ENCODE measurements at places on chromosomes 6 and 20. TPM values are rescaled to one million over a fixed set of nuclear protein-coding genes. Genes with fewer than 3 reads are reported as not detected.
A peak's percentile ranks its signal among the peaks of the same experiment; 100 is the strongest.

GRCh38 chr20:57941604-57942381 is 232.0 kb upstream of the PMEPA1 start:
- no peak for DNase-seq

The PLAGL1 gene
- 47.5 TPM for total RNA-seq

DNA sequence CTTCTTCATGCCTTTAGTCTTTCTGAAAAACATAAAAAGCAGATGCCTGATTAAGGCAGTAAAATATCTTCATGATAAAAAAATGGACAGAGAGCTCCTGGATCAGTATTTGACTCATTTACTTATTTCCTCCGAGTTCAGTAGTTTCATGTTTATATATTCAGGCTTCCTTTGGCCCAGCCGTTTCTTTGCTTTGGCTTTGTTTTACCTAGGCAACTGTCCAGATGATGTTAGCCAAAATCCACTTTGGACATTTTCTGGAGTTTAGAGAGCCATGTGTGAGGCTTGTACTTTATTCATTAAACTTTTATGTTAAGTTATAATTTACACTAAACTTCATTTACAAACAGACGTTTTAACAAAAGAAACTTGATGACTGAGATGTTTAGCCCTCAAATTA is 307.1 kb upstream of the RSPO3 start:
- DNase-seq: no peak

GRCh38 chr6:168938546-168938945 is 315.1 kb downstream of the THBS2 start:
- DNase-seq: no peak

GRCh38 chr6:130018744-130019325 is 454 bp downstream of the L3MBTL3 start:
- DNase-seq: no peak

DNA sequence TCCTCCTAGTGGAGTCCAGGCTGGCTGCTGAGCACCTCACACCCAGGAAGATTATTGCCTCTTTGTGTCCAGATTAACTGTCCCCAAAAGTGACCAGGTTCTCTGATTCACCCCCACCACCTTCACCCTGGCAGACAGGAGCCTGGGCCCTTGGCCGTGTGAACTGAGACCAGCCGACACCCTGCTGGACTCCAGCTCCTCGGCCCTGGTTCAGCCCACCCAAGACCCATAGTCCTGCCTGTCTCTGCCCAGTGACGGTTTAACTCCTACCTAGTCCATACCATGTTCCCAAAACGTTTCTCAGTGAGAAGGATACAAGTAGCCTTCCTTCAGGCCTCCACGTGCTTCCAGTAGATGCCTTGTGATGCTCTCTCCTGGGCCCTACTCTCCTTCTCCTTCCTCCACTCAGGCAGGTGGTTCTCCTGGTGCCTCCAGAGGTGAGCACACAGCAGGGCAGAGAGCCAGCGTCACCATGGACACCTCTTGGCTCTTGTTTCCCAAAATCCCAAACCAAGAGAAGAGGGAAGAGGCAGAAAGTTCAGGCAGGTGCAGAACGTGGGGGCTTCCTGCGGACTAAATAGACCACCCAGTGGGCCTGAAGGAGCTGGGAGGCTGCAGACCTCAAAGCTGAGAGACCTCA is 134.4 kb upstream of the CST7 start:
- DNase-seq: no peak

The HLA-DPB1 gene
- total RNA-seq: 248 TPM

The GLP1R gene
- total RNA-seq: not detected

- DNase-seq: no peak
Observed at GRCh38 chr20:24384865-24385264, 84.6 kb upstream of the SYNDIG1 start.

- DNase-seq: no peak
Observed at GRCh38 chr20:43835944-43836508, 78.6 kb upstream of the TOX2 start.

DNA sequence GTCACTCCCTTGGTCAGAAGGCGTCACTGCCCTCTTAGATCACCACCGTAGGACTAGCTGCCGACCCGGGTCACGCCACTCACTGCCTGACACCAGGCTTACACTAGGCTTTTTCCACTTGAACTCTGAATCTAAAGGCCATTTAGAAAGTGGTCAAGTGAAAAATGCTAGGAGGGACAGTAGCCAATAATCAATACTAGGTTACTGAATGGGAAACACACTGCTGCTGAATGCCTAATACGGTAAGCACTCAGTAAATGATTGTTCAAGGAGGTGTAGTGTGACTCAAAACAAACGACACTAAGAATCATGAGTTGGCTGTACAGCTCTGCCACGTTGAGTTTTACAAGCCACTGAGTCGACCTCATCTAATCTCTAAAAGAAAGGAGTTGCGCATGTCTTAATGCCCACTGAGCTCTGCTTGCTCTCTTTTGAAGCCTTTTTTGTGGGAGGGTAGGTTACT is 760 bp upstream of the IBTK start:
- no peak for DNase-seq

DNA sequence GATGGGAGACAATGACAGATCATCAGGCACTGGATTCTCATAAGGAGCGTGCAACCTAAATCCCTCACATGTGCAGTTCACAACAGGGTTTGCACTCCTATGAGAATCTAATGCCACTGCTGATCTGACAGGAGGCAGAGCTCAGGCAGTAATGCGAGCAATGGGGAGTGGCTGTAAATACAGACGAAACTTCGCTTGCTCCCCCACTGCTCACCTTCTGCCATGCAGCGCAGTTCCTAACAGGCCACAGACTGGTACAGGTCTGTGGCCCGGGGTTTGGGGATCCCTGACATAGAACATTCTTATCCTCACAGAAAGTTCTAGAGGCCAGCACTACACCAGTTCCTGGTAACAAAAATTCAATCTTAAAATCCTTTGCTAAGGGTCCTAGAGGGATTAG is 23.2 kb downstream of the RRAGD start:
- DNase-seq: no peak

DNA sequence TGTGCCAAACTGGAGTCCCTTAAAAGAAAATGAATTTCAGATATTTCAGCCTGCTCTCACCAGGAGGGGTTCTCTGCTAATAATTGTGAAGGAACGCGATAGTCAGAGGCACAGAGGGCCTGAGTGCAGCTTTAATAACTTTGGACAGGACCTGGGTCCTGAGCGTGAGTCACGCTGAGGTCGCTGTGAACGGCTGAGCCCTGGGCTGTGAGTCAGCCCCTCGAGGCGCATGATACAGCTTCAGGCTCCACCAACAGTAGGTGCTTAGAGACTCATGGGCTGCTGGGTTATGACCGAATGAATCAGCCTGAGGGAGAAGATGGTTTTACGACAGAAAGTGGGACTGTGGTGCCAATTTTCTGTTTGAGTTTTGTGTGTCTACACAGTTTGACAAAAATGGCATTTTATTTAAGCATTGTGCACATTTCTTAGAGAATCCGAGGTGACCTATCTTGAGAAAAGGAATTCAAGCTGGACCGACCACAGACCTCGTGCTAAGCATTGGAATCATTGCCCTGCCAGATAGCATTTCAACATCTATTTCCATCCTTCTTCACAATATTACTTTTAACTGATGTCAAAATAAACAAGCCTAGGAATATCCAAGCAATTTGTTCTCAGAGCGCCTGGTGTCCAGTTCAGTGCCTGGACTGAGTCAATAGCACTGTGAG is 183.0 kb downstream of the THBS2 start:
- no peak for DNase-seq

- DNase-seq: no peak
Observed at GRCh38 chr20:14712302-14712739, 374.9 kb upstream of the FLRT3 start.

DNA sequence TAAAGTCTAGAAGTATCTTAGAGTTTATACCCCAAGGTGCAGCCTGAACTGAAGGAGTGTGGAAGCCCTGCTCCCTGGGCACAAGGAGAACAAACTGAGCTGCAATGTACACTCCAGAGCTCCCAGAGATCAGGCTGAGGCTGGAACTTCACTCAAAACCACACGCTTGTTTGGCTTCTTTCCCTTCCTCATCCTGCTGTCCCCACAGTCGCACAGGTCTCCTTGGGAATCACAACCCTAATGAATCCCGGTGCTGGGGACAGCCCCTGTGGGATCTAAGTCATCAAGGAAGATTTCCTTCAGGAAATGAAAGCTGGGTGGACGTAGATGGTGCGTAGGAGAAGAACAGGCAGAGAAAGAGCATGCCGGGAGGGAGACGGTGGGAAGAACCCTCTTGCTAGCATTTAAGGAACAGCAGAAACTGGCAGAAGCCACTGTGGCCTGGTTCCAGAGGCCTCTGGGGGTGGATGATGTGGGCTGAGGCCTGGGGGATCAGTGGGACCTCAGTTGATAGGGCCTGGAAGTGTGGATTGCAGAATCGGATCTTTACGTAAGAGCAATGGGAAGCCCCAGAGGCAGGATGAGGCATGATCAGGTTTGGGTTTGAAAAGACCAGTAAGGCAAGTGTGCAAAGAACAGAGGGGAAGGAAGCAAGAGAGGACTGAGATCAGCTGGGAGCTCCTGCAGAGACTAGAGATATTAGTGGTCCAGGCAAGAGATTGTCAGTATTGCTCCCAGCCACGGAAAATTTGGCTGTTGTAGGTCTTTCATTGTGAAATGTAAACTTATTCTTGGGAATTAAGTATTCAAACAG is 21.4 kb downstream of the CYP24A1 start:
- DNase-seq: no peak

GRCh38 chr6:10175362-10175761 is 239.5 kb downstream of the TFAP2A start:
- DNase-seq: no peak

DNA sequence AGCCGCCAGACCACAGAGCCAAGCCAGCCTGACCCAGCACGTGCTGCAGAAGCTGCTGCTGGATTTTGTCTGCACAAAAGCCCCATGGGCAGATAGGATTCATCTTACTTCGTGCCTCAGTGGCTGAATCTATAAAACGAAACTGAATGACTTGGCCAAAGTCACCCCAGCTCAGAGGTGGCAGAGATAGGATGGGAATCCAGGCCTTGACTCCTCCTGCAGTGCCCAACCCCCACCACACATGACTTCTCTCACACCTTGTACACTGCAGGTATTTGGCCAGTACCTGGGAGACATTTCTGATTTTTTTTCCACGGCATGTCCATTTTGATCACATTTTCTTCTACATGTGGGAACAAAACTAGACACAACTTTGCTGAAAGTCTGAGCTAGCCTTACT is 182.1 kb downstream of the ANKRD60 start:
- no peak for DNase-seq

DNA sequence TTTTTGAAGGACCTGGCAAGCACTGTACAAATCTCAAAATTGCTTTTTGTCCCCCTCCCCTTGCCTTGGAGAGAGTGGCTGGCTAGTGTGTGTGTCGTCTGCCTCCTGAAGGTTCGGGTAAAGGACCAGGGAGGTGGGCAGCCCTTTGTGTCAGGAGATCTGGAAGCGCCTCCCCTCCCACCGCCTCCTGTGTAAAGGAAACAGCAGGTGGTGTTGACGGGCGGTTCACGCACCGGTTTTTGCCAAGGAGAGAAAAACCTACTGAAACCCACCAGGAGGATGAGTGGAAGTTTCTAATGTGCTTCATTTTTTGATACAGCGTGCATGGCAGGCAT is 1.2 kb downstream of the ENTPD6 start:
- no peak for DNase-seq

DNA sequence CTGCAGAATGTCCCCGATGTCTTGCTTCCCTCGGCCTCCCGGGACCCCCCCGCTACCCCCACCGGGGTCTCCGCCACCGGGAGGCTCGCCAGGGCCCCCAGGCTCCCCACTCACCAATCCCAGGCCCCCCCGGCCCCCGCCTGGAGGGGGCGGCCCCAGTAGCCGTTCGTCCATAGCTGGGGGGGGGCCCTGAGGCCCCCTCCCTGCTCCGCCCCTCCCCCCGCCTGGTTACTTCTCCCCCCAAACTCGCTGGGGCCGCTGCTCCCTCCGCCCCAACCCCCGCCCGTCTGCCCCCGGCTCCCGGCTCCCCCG is 304 bp downstream of the PBX2 start:
- peak; percentile 89 for DNase-seq

The MCHR2 gene
- not detected for total RNA-seq

DNA sequence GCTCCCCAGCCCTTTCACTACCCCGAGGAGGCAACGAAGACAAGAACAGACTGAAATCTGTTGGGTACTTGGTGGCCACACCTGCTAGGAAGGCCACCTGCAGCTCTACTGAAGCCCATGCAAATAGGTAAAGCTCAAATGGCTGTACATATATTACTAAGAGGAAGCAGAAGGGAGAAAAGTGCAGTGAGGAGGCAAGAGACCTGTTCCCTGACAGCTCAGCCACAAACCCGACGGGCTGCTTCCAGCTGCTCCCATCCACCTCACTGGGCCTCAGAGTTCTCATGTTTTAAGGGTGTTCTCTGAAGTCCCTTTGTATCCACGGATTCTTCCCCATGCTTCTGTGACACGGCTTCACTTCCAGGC is 24.6 kb downstream of the TRAM2 start:
- no peak for DNase-seq

GRCh38 chr6:150894191-150894744 is 28.8 kb downstream of the MTHFD1L start:
- no peak for DNase-seq

GRCh38 chr6:125213939-125214338 is 60.4 kb downstream of the TPD52L1 start:
- no peak for DNase-seq

GRCh38 chr20:57407541-57407956 is 16.4 kb downstream of the RBM38 start:
- DNase-seq: peak; percentile 81

- DNase-seq: no peak
Observed at GRCh38 chr20:47859278-47859677, 74.0 kb upstream of the SULF2 start.

DNA sequence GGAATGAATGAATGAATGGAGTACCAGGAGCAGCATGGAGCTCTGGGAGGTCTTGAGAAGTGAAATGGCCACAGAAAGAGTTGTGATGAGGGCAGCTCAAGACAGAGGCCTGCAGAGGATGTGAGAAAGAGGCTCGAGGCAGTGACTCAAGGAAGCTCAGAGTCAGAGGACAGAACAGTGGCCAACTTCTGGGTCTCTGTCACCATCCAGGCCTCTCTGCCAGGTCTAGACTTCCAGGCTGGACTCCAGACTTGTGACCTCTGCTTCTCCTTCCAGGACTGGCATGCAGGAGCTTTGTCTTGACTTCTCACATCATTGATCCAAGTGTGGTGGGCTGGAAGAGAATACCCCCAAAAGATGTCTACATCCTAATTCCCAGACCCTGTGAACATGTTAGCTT is 119.8 kb downstream of the TOX2 start:
- no peak for DNase-seq

The PROCR gene
- total RNA-seq: 5.2 TPM

GRCh38 chr20:25323496-25324246 is 67.0 kb downstream of the ABHD12 start:
- DNase-seq: no peak

- DNase-seq: no peak
Observed at GRCh38 chr6:145370559-145370958, 364.8 kb downstream of the EPM2A start.
